ENCODE measurements at places on chromosomes 5 and 9. TPM values are rescaled to one million over a fixed set of nuclear protein-coding genes. Genes with fewer than 3 reads are reported as not detected.

DNA sequence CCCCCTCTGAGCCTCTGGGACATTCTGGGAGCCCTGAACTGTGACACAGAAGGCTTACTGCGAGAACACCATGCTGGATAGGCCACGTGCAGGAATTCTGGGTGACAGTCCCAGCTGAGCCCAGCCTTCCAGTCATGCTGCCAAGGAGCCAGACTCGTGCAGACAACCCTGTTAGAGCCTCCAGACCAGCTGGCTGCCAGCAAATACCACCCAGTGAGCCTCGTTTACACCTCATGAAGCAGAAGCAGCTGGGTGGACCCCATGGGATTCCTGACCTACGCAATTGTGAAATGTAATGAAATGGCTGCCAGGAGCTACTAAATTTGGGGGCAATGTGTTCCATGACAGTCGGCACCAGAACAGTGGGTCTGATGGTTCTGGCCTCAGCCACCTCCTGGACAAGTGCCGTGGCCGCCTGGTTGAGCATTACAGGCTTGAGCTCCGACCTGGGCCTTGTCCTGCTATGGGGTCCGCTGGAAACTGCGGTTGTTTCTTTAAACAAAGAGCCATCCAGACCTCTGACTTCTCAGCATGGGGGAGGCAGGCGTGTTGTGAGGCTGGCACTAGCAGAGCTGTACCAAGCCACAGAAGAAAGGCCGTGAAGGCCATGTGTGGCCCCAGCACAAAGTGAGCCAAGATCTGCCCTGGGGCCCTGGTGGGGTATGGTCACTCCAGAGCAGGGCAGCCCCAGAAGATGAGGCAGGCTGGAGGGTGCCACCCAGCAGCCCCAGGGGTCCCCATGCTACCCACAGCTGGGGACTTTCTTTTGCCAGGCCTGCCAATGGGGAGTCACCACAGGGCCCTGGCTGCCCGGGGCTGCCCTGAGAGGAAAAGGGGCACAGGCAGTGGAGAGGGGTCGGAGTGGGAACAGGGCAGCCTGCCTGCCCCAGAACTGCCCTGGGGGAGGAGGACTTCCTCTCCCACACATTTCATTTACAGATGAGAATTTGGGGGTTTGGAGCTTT, 19.3 kb upstream of the RXRA start:
- DNase-seq = peak; percentile 10

DNA sequence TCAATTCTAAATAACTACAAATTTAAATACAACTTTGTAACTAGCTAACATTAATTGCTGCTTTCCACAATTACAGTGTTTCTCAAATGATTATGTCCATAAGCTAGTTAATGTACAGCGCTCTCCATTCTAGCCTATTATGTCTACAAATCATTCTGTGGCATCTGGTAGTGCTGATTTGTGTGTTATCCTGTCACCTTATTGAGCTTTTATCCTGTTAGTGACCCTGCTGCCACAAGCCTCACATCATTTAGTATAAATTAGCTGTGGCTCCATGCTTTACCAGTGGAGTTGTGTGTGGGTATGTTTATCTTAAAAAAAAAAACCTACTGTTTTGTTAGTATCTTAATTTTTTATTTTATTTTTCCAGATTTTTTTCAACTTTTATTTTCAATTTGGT, 112.6 kb upstream of the PJA2 start:
- no peak for DNase-seq

GRCh38 chr9:109520475-109521132, 22.5 kb upstream of the PTPN3 start:
- peak; percentile 56 for DNase-seq

GRCh38 chr5:91104062-91104448, 279.1 kb downstream of the ARRDC3 start:
- no peak for DNase-seq

Gene LCN6
- total RNA-seq = 51.8 TPM
